Fibroblast of skin of right quadriceps (primary cell): ENCODE measurements at places on chromosomes 16 and 17.

- peak; percentile 94 for DNase-seq
Observed at GRCh38 chr17:44708401-44709263, at the start of gene DBF4B. DBF4B (plus strand) TSS chr17:44708665; CDS start chr17:44708821, 156 bp downstream.

DNA sequence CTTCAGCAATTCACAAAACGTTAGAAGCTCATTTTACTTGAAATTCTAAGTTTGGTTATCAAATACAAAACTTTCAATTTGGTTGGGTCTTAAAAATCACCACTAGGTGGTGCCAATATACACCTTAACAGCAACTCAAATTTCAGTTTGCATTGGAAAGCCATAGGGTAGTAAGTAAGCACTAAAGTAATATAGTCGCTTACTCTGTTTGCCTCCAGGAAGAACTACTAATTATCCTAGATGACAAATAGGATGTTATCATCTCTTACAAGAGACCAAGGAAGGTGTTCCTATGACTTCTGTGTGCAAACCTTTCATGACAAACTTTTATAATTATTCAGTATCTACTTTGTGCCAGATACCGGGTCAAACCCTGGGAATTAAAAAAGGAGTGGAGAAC is 93.3 kb downstream of the MYO1D start:
- DNase-seq, result peak; percentile 61

DNA sequence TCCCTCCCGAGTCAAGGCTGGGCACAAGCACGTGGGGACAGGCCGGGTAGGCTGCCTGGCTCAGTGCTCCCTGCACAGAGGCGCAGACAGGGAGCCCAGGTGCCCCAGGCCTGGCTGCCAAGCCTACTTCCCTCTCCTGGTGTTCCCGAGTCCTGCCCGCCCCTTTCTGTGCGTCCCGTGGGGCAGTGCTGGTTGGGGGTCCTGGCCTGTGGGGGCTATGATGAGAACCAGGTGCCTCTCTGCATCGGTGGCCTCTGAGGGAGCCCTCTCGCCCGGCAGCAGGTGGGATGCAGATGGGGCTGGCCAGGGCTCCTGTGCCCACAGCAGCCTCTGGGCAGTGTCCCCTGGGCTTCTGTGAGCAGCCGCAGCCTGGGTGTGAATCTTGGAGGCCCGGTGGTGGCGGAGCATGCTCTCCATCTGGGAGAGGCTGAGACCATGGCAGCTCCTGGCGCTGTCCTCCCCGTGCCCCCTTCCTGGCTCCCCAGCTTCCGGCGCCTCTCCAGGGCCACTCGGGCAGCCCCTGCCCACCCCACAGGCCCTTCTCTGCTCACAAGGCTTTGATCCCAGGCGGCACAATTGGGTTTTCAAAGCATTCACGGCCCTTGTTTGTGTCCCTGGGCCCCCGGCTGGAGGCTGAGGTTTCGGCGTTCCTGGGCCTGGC is 7.2 kb downstream of the CENPX start:
- DNase-seq, result no peak

DNA sequence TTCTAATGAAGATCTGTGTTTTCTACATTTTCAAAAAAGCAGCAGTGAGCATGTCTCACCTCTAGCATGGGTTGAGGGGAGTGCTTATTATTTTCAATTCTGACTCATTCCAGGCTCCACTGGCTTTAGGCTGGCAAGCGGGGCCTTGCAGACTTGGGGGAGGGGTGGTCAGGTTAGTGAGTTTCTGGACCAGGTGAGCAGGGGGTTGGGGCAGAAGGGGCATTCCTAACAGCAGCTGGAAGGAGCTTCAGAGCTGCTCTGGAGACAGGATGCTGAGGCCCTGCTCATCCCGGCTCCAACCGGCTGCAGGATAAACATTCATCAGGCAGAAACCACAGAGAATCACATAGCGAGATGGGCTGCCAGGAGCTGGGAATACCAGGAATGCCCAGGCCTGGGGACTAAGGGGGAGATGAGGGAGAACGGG is 10.5 kb upstream of the KRT19 start:
- DNase-seq, result peak; percentile 79

GRCh38 chr16:19118938-19119431 is 5.2 kb downstream of the ITPRIPL2 start:
- peak; percentile 86 for DNase-seq

- no peak for DNase-seq
Observed at GRCh38 chr16:58088091-58088490, 41.1 kb downstream of the CFAP20 start.

DNA sequence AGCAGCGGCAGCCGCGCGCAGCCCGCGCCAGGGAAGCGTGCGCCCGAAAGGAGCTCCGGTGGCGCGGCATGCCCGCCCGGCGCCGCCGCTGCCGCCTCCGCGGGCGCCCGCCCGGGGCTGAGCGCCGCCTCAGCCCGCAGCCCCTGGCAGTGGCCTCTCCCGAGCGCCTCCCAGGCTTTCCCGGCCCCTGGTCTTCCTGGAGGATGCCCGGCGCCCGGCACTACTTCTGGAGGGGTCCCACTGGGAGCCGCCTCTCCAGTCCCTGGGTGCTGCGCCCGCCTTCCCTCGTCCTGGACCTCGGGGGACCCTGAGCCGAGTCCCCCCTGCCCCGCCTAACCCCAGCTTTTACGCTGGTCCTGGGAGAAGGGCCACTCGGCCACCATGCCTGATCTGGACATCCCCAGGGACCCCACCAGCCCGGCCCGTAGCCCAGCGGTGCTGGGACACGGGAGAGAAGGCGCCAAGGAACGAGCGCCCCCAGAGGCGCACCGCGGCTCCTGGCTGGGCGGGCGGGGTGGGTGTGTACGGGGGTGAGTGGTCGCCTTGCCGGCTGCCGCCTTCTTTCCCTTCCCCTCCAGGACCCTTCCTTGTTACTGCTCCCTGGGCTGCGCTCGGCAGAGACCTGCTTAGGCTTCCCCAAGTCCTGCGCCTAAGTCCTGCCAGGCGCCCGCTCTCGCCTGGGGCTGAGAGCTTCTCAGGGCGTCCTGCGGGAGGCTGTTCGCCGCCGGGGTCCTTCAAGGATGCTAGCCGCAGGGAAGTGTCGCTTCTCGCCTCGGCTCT is 704 bp downstream of the ASIC2 start:
- peak; percentile 10 for DNase-seq

GRCh38 chr16:79159261-79160049 is 441.1 kb downstream of the MAF start:
- no peak for DNase-seq

DNA sequence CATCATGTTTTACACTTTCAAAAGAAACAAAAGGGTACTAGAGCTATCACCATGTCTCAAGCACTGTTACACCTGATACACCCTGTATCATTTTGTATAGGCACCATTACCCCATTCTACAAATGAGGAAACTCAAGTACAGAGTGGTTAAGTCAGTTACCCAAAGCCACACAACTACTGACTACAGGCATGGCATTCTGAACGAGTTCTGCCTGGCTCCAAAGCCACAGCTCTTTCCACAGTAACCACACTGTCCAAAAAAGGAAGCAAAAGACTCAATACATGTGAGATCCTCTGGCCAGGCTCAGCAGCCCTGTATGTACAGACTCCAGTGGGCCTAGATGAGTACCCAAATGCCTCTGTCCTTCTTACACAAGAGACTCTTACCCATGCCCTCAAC is 4.7 kb downstream of the DYNC1LI2 start:
- no peak for DNase-seq

DNA sequence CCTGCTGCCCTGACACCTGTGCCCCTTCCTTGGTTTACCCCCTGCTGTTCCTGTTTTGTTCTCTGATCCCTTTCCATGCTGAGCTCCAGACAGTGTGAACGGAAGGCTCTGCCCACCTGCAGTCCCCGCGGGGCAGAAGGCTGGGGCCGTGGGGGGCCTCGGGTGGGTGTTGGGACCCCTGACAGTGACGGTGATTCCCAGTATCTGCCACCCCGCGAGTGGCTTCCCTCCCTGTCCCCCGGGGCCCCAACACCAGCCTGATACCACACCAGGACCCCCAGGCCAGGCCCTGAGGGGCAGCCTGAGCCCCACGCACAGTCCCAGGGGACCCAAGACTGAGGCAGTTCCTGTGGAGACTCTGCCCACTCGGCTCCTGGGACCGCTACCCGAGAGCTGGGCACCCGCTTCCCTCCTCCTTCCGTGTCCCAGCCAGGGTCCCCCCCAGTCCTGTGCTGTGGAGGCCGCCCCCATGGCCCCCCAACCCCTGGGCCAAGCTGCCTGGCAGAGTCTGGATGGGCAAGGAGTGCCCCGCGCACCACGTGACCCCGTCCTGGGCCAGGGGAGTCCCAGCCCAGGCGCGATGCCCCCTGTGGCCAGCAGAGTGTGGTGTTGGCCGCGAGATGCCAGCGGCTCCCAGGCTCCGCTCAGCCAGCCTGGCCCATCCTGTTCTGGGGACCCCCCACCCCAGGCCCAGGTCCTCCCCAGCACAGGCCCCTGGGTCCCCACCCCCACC is 10.0 kb upstream of the C1QTNF8 start:
- DNase-seq, result peak; percentile 23

- DNase-seq, result no peak
Observed at GRCh38 chr17:48406936-48407567, 23.0 kb downstream of the SKAP1 start.

- DNase-seq, result no peak
Observed at GRCh38 chr17:42122371-42123303, at the start of gene HSPB9. HSPB9 (plus strand) TSS chr17:42122804; CDS start chr17:42122851, 47 bp downstream.

DNA sequence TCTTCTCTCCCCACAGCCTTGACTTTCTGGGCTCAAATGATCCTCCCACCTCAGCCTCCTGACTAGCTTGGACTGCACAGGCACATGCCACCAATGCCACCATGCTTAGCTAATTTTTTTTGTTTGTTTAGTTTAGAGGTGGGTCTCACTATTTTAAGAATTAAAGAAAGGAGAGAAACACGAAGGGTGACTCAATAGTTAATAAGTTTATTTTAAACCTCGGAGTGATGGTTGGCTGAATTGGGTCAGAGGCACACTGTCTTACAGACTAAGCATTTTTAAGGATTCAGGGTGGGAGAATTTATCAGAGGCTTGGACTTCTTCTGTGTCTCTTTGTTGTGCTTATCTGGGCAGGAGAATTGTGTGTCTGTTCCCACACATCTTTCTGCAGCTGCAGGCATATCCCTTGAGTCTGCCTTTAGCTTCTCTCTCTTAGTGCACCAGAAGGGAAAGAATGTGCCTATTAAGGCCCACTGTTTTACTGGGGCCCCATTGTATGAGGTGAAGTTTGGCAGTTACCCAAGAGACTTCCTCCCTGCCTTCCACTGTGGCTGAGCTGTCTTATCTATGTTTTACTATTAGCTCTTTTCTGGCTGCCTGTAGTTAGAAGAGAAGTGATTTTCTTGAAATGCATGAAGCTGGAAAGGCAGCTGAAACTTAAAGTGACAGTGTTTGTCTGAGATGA is 2172.0 kb downstream of the TP53TG3F start:
- no peak for DNase-seq

- DNase-seq, result no peak
Observed at GRCh38 chr16:53078765-53079485, 24.1 kb downstream of the CHD9 start.

GRCh38 chr16:23668873-23669272 is 9.8 kb upstream of the PLK1 start:
- no peak for DNase-seq

GRCh38 chr16:57000271-57001025 is 11.1 kb downstream of the NLRC5 start:
- DNase-seq, result peak; percentile 97
